Stimulated activated CD8-positive, alpha-beta memory T cell treated with anti-CD3 and anti-CD28 coated beads, Interleukin-15, amount 100 ng/mL, for 24 hours (primary cell): ENCODE measurements at places on chromosomes 5 and 9.

DNA sequence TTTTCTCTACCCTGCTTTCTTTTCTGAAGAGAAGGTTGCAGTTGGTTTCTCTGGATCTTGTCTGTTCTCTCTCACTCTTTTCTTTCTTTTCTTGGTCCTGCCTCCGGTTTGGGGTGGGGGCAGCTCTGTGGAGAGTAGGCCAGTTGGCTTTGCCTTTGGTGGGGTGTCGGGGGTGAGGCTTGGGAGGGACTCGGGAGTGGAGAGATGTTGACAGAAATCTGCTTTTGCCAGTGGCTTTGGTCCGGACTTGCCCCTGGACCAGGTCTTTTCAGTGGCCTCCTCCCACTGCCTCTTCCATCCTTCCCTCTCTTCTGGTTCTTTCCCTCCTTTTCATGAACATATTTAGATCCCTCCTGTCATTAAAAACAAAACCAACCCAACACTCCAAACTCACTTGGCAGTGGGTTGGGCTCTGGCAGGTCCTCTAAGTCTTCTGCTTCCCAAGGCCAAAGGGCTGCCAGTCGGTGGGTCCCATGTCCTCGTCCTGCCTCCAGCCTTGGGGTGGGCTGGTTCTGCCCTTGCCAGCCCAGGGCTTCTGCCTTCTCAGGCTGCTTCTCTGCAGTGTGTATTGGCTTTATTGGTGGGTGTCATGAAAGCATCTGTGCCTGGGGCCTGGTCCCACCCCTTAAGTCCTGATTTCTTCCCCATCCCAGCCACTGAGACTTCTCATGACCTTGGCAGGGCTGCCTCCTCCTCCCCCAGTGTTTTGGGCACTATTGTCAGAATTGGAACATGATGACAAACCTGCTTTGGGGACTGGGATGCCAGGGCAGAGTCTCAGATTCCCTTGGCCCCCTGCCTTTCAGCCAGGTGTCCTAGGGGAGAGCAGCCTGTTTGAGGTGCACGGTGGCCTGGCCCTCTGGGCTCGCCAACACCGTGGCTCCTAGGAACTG lies 16.9 kb downstream of the ANKRD33B start:
- DNase-seq = no peak

DNA sequence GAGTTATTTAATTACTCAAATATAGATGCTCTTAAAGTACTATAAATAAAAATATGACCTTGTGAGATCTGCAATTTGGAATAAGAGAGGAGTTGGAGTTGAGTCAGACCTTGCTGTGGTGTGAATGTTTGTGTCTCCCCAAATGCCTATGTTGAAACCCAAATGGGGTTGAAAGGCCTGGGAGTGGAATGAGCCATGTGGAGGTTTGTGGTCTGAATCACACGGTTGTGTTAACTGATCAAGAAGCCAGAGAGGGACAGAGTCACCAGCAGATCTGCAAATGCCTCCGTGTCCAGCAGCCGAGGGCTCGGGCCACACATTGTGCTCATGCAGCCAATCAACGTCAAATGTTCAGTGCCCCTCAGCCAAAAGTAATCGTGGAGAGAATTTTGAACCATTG lies 404.4 kb downstream of the ICE1 start:
- DNase-seq = no peak

- DNase-seq = no peak
Measured at GRCh38 chr5:79666758-79667157, 22.9 kb upstream of the CMYA5 start.

DNA sequence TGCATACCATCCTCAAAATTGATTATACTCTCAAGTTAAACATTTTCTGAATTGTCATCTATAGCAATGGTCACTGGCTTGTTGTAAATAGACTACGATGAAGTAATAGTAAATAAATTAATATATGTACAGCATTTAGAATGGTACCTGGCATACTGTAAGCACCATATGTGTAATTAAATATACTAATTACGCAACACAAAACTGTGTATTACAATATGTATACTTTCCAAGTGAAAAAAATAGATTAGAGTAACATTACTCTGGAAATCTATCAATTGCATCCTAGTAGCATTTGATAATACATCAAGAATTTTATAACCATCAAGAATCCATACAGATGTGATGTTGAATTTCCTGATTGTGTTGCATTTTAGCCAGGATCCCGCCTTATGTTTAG lies 17.2 kb upstream of the ROR2 start:
- DNase-seq = no peak

DNA sequence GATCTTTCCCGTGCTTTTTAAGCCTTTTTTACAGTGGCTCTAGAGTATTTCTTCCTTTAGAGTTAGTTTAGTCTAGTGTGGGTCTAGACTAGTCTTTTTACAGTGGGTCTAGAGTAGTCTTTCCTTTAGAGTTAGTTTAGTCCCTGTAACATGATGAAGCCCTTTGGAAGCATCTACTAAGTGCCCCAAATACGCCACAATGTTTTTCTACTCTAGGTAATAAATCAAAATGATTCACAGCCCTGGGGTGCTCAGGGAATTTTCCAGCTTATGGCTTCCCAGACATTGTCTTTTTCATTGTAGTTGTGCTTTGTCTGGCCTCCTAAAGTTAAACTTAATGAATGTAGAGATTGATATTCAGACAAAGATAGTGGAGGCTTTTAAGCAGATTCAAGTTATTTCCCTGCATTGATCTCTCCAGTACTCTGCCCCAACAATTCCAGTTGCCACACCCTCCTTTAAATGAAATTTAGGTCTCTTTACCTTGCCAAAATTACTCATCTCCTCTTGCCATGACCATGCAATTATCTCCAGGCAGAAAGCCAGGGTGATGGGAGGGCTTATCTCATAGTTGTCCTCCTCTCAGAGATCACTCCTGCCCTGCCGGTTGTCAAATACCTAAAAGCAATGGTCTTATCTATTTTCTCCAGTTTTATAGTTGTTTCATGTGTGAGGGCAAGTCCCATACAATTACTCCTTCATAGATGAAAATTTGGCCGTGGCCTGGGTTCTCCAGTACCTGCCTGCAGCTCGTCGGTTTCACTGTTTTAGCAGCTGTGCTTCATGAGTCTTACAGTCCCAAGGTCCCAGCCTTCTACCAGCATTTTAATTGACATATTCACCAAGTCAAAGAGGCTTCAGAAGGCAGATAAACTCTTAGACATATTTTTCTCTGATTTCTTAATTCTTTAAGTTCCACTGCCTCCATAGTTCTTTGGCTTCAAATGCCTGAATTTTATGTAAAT lies 794.0 kb upstream of the COX7C start:
- no peak for DNase-seq

DNA sequence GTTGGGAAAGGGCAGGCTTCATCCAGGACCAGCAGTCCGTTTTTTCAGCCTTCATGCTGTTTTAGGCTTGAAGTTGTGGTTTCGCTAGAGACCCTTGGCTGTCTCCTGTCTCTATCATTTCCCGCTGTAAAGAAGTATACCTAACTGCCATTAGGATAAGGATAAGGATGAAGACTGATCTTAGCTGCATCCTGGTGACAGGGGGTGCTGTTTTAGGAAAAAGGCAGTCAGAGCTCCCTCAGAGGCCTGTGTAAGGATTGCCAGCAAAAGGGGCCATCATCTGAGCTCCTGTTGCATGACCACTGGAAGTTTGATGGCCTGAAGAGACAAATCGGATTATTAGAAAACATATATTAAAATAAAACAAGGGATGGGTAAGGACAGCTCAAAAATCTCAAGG lies 64.8 kb upstream of the FGF10 start:
- no peak for DNase-seq

GRCh38 chr9:92726971-92727715 lies 37.5 kb downstream of the BICD2 start:
- no peak for DNase-seq

DNA sequence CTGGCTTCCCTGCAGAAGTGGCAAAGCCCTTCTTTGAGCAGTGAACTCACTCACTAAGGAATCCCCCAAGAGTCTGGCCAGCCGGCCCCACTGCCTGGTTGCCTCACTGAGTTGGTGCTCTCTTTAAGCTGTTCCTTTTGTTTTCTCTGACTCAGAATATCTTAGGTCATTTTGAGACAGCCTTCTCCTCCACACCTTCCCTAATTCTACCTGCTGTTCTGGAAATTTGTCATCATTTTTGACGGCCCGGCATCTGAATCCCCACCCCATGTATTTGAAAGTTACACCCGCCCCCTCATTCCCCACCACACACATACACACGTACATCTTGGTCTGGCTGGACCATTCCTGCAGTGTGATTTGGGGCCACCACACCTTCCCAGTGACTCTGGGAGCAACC lies 41.8 kb downstream of the FGF1 start:
- no peak for DNase-seq

GRCh38 chr5:140196115-140196814 lies 21.3 kb downstream of the CYSTM1 start:
- DNase-seq = no peak

- no peak for DNase-seq
Measured at GRCh38 chr9:126420643-126421564, 94.3 kb downstream of the MVB12B start.

DNA sequence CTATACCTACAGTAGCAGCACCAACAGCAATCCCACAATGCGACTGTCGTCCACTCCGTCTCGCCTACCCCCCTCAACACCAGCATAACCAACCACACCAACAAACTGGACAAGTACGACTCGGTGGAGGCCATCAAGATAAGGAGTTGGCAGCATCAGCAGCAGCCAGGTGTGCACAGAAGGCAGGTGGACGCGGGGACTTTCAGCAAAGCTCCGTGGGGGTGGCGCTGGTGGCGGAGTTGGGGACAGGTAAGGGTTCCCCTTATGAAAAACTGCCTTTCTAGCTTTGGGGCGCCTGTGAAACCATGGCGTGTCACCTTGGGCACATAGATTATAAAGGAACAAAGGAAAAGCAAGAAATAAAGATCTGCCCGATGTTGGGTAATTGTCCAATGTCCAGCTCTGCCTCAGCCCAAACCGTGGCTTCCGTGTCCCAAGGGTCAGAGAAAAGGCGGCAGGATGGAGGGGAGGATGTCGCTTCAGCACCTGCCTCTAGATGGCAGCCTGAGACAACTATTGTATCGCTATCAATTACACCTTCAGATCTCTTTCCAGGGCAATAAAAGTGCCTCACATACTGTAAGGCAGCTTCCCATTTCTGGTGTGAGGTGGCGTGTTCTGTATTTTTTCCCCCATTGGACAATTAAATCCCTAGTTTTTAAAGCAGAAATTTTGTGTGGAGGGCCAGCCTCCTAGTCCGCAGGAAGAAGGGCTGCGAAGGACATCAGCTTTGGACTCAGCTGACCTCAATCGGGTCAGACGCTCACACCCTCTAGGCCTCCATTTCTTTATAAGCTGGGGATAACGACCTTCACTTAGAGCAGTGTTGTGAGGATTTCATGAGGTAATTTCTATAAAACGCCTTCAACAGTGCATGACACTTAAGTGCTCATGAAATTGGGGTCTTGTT lies 58.8 kb downstream of the MTRR start:
- no peak for DNase-seq

DNA sequence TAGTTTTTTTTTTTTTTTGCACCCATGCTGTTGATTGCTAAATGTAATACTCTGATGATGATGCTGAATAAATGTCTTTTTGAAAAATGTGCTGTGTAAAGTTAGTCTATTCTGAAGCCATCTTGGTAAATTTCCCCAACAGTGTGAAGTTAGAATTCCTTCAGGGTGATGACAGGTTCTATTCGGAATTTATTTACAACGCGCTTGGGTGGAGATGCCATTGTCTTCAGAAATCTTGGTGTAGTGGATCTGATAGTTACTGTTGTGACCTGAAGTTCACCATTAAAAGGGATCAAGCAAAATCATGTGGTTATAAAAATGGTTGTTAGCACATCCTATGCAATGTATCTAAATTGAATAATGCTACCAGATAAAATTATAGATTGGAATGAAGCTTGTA lies 36.3 kb upstream of the DMRT1 start:
- no peak for DNase-seq

GRCh38 chr5:168125445-168126199 lies 165.8 kb upstream of the WWC1 start:
- DNase-seq = no peak

DNA sequence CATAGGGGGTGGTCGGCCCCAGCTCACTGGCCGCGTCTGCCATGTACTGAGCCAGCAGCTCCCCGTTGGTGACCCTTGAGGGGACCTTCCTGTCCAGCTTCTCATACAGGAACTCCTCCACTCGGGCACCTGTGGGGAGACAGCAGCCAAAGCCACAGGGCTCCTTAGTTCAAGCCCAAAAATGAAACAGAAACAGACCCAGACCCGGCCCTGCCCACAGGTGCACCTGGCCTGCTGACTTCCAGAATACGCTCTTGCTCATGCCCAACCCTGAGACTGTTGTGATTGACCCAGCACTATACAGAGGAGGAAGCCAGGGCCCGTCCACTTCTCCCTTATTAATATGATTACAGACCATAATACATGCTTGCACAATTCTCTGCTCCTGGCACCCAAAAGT lies 7.0 kb downstream of the SH3GLB2 start:
- DNase-seq = no peak

DNA sequence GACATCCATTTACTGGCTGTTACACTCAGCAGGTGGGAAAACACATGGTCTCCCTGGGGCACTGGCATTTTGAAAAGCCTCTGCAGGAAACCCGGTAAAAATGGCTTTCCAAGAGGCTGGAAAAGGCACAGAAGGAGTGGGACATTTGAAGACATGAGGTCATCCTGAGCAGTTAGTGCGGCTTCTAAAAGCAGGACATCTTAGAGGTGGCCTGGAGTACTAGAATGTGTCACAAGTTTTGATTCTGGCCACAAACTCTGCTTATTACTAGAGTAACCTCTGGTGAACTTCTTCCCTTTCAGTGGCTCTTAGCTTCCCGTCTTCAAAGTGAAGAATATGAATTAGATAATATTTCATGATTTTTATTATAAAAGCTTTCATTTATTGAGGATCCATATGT lies 423.0 kb upstream of the BRINP1 start:
- DNase-seq = no peak

GRCh38 chr9:108877524-108877923 lies 15.5 kb downstream of the ACTL7A start:
- no peak for DNase-seq
